ENCODE measurements at places on chromosomes 7 and 10. TPM values are rescaled to one million over a fixed set of nuclear protein-coding genes. Genes with fewer than 3 reads are reported as not detected.

DNA sequence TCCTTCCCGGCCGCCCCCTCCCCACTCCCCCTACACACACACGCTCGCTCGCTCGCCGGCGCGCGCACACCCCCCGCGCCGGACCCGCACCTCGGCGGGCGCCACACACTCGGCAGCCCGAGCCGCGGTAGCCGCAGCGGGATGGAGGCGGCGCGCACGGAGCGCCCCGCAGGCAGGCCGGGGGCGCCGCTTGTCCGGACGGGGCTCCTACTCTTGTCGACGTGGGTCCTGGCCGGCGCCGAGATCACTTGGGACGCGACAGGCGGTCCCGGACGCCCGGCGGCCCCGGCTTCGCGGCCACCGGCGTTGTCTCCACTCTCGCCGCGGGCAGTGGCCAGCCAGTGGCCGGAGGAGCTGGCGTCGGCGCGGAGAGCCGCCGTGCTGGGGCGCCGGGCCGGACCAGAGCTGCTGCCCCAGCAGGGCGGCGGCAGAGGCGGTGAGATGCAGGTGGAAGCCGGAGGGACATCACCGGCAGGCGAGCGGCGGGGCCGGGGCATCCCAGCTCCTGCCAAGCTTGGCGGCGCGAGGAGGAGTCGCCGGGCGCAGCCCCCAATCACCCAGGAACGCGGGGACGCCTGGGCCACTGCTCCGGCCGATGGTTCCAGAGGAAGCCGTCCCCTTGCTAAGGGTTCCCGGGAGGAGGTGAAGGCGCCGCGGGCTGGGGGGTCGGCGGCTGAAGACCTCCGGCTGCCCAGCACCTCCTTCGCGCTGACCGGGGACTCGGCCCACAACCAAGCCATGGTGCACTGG is at the start of gene SORCS3:
SORCS3 (plus strand) TSS at position 104 of the 750 bp plus-strand sequence.
- DNase-seq, result no peak

- DNase-seq, result no peak
Observed at GRCh38 chr10:11795101-11795920, 27.8 kb upstream of the PROSER2 start.

GRCh38 chr10:21515361-21516241 is 9.9 kb downstream of the SKIDA1 start:
- no peak for DNase-seq

GRCh38 chr10:98366062-98366530 is 48.9 kb downstream of the PYROXD2 start:
- no peak for DNase-seq

DNA sequence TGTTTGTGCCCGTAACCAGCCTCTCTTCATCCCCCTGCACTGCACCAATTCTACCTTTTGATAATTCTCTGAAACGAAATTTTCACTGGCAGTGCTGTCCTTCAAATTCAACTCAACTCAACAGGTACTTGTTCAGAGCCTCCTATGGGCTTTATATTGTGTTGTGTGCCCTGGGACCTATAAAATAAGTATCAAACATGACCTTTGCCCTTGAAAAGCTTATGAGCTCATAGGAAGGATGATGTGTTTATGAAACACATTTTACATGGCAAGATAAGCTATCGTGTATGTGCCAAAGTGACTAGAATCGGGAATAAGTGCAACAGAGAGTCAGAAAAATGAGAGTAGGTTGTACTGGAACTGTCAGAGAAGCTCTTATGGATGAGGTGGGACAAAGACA is 923.5 kb downstream of the LRMDA start:
- no peak for DNase-seq

NPFFR1 gene
- total RNA-seq, result not detected
